Activated CD4-positive, alpha-beta T cell treated with anti-CD3 and anti-CD28 coated beads, Interleukin-10, Interleukin-2, amounts not matched to agents 100 ng/mL and 50 ng/mL, durations not matched to agents 16 hours and 8 hours (primary cell): ENCODE measurements at places on chromosomes 12 and 14.

GRCh38 chr14:105153331-105153731 lies 15.2 kb downstream of the JAG2 start:
- no peak for DNase-seq

- DNase-seq, result no peak
These were observed 595 bp downstream of the PLEK2 start for GRCh38 chr14:67411370-67411769.

DNA sequence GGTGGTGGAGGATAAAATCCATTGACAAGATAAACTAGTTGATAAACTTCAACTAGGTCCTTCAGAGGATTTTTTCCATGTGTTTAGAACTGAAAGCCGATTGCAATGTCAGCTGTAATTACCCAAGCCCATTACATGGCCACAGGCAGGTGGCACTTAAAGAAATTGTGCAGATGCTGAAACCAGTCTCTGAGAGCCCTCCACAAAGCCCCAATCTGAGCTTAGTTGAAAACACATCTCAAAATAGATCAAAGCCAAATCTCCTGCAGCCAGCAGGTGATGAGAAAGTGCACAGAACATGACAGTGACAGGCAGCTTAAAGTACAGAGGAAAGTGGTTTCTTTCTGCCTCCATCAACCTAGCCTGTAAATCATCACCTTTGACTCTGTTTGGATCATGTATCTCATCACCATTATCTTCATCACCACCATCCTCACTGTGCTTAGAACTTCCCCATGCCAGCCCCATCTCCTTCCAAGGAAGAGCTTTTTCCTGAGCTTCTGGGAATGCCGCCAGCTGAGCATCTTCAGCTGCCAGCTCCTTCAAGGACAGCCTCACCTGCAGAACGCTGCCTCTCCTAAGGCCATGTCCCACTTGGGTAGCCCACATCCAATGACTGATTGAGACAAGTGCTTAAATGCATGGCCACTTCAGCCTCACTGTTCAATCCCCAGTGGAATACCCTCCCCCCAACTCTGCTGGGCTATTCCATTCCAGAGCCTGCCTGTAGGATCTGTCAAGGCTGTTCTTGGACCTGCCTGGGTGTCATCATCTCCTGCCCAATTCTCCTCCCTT lies 219.5 kb upstream of the TMEM132C start:
- DNase-seq, result no peak

DNA sequence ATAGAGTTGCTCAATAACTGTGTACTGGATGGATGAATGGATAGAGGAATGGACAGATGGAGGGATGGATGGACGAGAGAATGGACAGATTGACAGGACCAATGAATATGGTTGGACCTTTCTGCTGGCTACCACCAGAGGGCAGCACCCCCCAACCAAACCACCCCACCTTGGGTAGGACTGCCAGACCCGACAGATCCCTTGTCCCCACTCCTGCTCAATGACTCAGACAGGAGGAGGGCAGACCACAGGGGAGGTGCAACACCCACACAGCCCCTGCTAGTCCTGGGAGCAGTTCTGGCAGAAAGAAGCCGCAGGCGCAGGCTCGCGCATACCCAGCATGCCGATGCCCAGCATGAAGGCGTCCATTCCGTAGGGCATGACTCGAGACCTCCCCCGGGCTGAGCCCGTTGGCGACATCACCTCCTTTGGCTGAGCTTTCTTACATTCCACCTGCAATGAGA lies 12.4 kb downstream of the MSI1 start:
- DNase-seq, result peak; percentile 79

DNA sequence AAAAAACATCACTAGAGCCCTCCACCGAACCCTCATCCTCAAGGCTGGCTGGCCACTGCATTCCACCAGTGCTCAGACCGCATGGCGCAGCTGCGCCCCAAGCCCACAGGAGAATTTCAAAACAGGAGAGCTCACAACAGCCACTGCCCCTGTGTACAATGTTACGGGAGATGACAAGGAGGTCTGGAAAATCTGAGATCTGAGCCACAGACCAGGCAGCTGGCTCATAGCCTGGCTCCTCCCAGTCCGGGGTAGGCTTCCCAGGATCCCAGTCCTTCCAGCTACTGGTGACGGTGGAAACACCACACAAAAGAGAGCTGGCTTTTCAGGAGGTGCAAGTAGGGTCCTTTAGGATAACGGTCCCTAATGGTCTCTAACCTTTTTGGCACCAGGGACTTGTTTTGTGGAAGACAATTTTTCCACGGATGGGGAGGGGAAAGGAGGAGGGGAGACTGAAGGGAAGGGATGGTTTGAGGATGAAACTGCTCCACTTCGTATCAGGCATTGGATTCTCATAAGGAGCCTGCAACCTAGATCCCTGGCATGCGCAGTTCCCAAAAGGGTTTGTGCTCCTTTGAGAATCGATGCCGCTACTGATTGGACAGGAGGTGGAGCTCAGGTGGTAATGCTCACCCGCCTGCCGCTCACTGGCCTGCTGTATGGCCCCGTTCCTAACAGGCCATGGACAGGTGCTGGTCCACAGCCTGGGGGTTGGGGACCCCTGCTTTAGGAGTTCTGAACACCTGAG lies 23.0 kb upstream of the NRDE2 start:
- DNase-seq, result no peak

DNA sequence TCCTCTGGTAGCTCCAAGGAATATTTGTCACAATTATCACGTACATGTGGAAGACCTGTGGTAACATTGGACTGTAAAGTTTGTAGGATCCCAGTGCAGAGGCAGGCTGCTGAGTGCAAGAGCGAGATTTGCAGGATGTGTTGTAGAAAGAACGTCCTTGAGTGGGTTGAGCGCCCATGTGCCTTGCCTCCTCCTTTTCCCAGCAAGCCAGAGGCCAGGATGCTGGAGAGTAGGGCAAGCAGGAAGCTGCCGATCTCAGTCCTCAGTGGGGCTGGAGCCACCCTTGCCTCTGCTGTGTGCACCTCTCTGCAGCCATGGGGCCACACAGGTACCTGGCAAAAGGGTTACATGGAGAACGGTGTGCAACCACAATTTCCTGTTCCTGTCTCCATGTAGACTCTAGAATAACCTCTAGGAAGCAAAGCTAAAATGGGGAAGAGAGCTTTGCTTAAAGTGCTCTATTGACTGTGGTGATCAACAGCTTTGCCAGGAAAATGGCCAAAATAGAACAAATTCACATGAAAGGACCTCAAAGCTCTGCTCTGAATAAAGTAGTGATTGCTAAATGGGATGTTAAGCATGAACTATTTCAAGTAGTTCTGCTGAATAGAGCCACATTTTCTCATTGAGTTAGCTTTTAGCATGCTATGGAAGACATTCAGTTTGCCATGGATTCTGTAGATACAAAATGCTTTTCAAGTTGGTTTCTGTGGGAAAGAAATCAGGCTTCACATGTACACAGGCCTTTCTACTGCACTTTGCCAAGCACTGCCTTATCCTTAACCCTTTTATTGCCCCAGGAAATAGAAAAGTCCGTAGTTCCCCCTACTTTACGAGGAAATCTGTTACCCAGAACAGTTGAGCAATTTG lies 37.4 kb downstream of the ANKRD9 start:
- no peak for DNase-seq

GRCh38 chr12:55724226-55724939 lies 4.2 kb downstream of the RDH5 start:
- peak; percentile 75 for DNase-seq

- DNase-seq, result peak; percentile 27
These were observed 46.8 kb downstream of the ATP2B1 start for GRCh38 chr12:89661706-89662330.

DNA sequence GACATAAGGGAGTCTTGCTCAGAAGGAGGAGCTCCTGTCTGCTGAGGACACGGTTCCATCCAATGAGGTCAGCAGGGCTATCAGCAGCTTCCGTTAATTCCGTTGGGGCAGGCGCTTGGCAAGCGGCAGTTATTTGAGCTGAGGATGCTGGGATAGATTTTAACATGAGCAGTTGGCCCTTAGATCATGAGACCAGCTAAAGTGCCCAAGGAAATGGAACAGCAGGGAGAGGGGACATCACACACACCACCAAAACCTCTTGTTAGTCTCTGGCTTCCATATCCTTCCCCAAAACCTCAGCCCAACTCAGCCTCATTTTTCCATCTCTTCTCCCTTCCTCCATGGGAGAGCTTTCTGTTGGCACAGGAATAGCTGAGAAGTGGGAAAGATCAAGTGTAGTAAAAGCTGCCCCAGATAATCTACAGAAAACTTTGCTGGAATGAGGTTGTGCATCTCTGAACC lies 138.7 kb upstream of the PZP start:
- no peak for DNase-seq

DNA sequence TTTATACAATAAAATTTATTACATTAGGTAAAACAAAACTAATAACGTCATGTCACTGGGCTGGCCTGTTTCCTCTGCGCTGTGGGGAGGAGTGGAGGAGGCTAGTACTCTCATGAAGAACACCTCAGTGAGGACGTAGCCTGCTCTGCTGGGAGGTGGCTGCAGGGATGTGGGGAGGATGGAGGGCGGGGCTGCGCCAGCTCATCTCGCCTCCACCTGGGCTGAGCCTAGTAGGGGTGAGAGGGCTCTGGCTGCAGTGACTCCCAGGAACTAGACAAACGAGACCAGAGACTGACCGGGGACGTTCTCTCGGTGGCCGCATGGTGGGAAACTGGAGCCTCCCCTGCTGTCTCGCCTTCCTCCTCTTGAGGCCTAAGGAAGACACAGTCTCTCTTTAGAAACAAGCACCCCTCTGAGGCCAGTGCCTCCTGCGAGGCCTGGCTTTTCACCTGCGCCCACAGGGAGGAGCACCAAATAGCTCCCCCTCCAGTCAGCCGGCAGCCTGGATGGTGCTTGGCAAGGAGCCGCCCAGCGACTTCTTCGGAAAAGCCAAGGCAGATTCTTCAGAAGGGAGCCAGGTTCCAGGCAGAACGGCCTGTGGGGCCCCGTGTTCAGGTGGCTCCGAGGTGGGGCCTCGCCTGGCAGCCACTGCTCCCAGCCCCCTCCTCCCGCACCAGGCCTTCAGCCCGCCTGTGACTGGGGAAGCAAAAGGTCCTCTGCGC lies 62.4 kb downstream of the PLEKHG3 start:
- DNase-seq, result no peak

DNA sequence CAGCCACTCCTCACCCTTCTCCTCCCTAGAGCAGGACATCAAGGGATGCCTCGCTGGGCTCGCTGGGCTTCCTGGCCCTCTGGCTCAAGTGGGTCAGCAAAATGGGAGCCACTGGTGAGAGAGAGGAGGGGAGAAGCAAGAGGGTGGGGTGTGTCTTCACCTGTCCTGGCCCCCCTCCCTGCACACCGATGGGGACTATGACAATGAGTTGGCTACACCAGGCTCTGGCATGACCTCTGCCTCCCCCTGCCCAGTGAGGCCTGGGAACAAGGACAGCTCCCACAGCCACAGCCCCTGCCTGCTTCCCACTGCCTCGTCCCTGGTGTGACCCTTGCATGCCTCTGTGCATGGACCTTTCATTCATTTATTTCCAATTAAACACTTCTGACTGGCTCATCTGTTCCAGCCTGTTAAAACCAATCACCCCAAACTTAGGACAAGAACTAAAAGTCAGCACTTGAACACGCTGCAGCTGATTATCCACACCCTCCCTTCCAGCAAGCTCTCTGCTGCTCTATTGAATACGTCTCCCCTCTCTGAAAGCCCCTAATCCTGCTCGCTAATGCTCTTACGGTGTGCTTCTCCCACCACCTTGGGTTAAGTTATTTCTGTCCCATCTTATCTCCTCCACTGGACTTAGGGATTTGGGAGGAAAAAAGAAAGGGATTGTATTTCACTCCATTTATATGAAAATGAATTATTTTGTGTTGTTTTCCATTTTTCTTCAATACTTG lies 5.8 kb upstream of the PPP2R5C start:
- no peak for DNase-seq

GRCh38 chr12:93173178-93173957 lies 204.4 kb upstream of the NUDT4 start:
- DNase-seq, result no peak

GRCh38 chr14:99094901-99095300 lies 177.1 kb downstream of the BCL11B start:
- DNase-seq, result no peak

GRCh38 chr14:51447411-51447810 lies 204.3 kb upstream of the FRMD6 start:
- no peak for DNase-seq

DNA sequence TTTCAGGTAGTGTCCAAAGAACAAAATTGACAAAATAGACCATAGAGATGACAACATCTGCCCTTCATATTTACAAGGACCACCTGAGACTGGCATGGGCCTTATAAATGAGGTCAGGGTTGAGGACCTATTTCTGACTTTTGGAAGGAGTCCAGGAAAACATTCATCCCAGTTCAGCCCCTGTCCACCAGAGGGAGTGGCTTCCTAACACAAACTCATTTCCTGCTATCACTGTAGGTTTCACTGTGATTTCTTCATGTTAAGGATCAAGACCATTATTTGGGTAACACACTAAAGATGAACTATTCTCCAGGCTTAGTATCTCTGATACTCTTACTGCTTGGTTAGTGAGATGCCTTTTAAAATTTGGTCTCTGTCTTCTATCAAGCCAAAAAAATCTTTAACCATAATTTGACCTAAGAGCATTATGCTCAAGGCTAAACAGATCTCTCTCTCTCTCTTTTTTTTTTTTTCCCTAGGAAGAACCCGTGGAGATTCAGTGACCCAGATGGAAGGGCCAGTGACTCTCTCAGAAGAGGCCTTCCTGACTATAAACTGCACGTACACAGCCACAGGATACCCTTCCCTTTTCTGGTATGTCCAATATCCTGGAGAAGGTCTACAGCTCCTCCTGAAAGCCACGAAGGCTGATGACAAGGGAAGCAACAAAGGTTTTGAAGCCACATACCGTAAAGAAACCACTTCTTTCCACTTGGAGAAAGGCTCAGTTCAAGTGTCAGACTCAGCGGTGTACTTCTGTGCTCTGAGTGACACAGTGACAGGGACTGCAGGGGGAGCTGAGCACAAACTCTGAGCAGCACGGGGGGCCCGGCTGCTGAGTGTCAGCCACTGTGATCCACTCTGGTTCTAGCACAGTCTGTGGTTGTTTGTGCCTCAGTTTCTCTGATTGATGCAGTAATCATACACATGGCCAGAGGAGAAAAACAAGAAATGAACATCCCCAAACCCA lies 267.6 kb upstream of the OR4E1 start:
- DNase-seq, result peak; percentile 41

DNA sequence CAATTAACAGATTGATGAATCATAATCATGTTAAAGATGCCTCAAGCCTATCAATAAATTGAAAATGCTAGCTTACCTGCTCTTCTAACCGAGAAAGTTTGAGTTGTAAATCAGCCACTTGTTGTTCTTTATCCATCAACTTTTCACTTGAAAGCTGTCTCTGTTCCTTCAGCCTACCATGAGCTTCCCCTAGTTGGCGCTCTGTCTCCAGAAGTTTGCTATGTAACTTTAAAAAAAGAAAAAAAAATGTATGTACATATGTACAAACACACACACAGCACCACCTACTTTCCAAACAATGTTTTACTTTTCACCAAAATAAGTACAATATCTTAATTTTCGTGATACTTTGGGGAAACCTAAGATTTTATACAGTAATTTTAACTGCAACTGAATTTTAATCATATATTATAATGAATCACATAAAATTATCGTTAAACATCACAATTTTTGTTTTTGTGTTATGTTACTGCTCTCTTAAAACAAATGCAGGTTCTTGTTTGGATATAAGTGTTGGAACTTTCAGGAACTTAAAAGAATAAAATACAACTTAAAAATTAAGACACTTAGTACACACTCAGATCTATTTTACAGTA lies 101.2 kb downstream of the EEA1 start:
- DNase-seq, result peak; percentile 36

- DNase-seq, result no peak
These were observed 30.5 kb upstream of the MON2 start for GRCh38 chr12:62436164-62436503.
